Neural crest cell (in vitro differentiated cells): ENCODE measurements at places on chromosomes 6 and 20.

GRCh38 chr6:159996626-159997497 is 28.0 kb downstream of the IGF2R start:
- DNase-seq = no peak
- H3K27me3 ChIP-seq = no peaks in the 10 kb centered on the region
- no peak overlapping the region for H3K27ac ChIP-seq
- H3K36me3 ChIP-seq = peaks cover 43% of the 10 kb centered on the region
- no peak overlapping the region for H3K4me3 ChIP-seq

GRCh38 chr6:46279874-46280273 is 109.1 kb upstream of the ENPP5 start:
- H3K36me3 ChIP-seq = no peaks in the 10 kb centered on the region
- peaks cover 2% of the 10 kb centered on the region for H3K27me3 ChIP-seq
- H3K27ac ChIP-seq = no peak overlapping the region
- no peaks in the 10 kb centered on the region for H3K4me1 ChIP-seq
- DNase-seq = no peak
- no peak overlapping the region for H3K4me3 ChIP-seq

GRCh38 chr6:52595000-52595795 is 18.3 kb upstream of the TRAM2 start:
- DNase-seq = no peak
- H3K27me3 ChIP-seq = no peaks in the 10 kb centered on the region
- peak overlapping the region; percentile 53 for H3K27ac ChIP-seq
- H3K36me3 ChIP-seq = no peaks in the 10 kb centered on the region
- peak overlapping the region; percentile 32 for H3K4me3 ChIP-seq

- peaks cover 24% of the 10 kb centered on the region for H3K27me3 ChIP-seq
- no peaks in the 10 kb centered on the region for H3K36me3 ChIP-seq
- no peak for DNase-seq
These were observed 1.3 kb downstream of the RGS19 start for GRCh38 chr20:64077876-64078551.

GRCh38 chr6:4164456-4164855 is 29.1 kb upstream of the ECI2 start:
- no peak for DNase-seq
- peaks cover 22% of the 10 kb centered on the region for H3K4me1 ChIP-seq
- H3K36me3 ChIP-seq = peaks cover 3% of the 10 kb centered on the region
- H3K27ac ChIP-seq = peak overlapping the region; percentile 58
- H3K27me3 ChIP-seq = no peaks in the 10 kb centered on the region
